ENCODE measurements at places on chromosomes 12 and 14.

DNA sequence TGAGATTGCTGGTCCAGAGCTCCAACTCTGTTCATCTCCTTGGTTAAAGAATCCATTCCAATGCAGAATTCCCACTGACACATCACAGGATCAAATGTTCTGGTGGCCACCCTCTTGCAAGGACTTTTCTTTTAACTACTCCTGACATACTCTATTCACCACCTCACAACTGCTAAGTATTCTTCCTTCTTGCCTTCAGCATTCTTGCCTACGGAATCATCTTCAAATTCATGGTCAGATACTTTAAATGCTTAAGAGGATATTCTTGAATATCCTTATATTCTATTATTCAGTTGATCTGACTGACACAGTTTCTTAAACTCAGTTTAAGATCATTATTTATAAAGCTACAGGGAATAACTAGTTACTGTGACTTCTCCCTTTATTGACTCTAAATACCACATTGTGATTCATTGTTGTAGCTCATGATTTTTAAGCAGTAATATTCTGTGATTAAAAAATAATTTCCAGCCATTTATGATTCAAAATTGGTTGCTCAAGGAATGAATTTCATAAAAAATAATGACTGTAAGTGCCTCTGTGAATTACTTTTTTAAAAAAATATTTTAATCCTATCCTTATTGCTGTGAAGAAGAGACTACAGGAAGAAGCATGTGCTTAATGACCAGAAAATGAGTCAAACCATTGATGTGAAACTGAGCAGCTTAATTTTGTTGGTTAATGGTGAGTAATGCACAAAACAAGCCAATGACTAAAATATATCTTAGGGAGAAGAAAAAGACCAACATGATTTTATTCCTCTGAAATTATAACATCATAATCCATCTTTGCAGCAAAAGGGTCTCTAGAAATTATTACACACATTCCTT, 207.1 kb downstream of the PIK3C2G start:
- DNase-seq = no peak

GRCh38 chr12:131011165-131012079, 57.7 kb downstream of the ADGRD1 start:
- no peak for DNase-seq

GRCh38 chr12:45415393-45415817, 199.5 kb downstream of the ANO6 start:
- no peak for DNase-seq

- DNase-seq = no peak
Observed at GRCh38 chr12:19970821-19971220, 397.5 kb upstream of the PDE3A start.

DNA sequence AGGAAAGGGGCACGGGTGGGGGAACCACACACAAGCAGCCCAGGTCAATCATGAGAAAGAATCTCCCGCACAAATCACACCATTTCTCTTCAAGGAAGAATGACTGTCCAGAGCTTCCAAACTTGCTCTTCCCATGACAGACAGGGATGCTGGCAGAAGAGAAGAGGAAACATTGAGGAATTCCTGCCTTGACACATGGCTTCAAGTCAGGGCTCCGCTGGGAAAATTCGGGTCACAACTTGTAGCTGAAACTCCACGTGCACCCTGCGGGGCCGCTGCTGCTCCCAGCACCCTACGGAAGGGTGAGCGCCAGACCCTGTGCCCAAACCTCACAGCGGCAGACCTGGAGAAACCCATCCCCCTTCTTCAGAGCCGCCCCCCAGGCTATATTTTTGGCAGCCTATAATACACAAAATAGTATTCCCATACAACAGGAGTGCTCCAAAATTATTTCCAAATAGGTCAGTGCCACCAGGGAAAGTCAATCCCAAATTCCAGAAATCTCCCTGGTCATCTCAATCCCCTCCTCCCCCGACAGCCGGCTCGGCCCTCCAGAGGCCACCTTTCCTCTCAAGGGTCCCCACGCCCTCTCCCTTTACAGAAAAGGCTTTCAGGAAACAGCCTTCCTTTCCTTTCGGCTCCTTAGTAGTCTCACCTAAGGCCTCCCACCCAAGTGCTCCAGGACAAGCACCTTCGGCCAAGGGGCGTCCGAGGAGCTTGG, 1.3 kb downstream of the TMEM132D start:
- DNase-seq = no peak

DNA sequence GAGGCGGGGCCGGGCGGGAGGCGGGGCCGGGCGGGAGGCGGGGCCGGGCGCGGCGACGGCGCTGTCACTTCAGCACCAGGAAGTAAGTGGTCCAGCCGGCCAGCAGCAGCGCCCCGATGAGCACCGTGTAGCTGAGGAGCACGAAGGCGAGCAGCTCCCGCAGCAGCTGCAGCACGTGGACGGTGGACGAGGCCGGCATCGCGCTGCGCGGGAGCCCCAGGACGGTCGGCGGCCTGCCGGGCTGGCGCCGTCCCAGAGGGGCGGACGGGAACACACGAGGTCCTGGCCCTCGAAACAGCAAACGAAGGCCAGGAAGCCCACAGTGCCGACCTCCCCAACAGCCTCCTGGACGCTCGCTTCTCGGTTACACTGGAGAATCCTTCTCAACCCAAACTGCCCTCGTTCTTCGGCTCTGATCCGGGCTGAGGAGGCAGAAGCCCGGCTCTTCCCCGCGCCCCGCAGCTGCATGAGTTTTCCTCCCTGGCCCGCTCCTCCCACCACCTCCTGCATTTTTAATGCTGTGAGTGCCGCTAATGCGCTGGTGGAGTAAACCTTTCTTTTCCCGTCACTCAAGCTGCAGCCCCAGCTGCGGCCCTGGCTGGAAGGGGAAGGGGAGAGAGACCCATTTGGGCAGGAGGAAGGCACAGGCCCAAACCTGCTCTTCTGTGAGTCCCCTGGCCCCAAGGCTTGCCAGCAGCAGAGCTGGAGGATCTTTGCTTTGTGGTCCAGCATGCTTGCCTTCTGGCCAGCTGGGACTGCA, 694 bp upstream of the DIABLO start:
- DNase-seq = no peak

DNA sequence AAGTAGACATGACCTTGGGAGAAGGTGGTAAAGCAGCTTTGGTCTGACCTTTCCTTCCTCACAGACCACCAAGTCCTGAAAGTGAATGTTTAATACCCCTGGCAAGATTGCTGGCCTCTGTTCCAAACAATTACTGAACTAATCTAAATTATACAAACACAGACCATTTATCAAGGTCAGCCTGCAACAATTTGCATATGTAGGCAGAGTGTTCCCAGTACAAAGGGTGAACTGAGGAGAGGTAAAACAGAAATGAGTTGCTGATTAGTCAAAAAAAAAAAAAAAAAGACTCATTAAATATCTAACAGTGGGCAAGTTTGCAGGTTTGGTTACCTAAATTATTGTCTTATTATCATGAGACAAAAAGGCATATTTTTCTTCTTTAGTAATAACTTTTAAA, 506.5 kb downstream of the TMEM117 start:
- DNase-seq = no peak

- no peak for DNase-seq
Observed at GRCh38 chr12:17456486-17456885, 633.5 kb downstream of the RERGL start.

DNA sequence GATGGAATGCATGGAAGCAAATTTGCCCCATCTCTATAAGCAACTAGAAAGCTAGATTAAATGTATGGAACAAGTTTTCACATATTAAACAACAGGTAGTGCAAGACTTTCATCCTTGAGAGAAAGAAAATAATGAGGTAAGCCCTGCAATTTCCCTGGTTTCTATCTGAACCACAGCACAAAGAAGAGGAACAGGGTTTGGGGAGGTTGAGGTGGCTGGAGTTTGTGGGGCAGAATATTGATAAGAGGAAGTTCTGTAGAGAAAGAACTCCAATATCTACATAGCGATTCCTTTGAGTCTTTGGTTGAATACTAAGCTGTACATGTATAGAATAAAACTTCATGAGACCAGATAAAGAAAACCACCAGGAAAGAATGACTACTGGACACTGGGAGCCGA, 96.3 kb upstream of the CCND2 start:
- no peak for DNase-seq

DNA sequence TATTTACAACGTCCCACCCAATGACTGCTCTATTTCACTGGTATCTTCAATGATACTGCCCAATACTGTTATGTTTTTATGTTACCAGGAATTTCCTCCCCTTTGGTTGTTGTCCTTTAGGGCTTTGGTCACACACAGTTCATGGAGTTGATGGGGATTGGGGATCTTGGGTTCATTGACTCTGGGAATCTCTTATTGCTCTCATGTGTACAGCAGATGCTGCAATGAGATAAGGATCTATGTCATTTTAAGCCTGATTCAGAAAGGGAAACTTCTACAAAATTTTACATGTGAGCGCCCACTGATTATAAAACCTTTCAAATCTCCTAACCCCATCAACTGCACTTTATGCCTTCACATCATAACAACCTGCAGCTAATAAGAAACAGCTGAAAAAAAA, 67.2 kb downstream of the FAR2 start:
- DNase-seq = no peak

DNA sequence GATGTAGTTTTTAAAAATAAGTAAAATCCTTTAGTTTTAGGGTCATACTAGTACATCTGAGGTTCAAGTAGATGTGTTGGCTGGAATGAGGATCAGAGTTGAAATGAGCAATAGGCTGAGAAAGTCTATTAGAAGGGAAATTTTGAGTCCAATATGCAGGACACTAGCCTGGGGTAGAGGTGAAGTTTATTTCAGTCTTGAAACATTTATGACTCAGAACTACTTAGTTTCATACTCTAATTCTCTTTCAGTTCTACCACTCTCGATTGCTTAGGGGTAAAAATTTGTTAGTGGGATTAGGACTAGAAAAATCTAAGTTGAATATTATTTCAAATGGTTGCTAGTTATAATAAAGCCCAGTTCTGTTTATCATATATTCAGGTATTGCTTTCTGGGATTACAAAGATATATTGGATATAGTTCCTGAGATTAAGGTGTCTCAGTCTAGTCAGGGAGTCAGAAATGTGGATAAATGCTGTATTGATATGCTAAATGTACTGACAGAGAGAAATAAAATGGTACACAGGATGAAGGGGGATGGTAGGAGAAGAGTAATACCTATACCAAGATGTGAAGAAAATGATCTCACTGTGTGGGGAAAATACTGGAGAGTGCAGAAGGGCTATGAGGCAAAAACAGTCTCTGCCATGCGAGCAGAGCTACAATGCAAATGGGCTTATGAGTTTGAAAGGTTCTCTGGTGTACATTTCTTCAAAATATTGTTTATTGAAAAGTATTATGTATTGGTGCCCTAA, 395.8 kb upstream of the FBXO33 start:
- no peak for DNase-seq

DNA sequence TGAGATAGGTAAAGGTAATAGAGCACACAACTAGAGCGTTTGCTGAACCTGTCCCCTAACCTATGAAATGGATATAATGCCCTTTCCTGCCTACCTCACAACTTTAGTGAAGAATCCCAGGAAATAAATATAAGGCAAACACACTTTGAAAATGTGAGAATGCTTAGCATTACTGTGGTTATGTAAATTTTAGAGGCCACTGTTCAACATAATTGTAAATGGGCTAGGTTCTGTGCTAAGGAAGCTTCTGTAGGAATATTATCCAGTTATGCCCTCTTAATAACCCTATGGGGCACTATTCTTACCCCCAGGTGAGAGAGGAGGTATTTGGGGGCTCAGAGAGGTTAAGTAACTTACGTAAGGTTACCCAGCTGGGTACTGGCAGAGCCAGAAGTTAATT, 92.5 kb upstream of the TMEM233 start:
- DNase-seq = no peak

DNA sequence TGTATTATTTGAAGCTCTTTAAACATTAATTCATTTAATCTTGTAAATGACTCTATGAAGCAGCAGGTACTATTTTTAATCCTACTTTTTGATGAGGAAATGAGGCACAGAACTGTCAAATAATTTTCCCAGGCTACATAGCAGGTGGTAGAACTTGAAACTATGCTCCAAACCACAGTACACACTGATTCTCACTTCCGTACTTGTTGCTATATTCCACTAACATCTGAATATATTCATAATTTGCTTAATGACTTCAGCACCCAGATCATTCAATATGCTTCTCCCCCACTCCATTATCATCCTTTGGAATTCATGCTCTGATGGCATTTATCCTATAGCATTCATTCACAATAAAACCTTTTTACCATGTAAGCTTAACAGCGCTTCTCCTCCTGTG, 4.9 kb downstream of the ERGIC2 start:
- DNase-seq = no peak

DNA sequence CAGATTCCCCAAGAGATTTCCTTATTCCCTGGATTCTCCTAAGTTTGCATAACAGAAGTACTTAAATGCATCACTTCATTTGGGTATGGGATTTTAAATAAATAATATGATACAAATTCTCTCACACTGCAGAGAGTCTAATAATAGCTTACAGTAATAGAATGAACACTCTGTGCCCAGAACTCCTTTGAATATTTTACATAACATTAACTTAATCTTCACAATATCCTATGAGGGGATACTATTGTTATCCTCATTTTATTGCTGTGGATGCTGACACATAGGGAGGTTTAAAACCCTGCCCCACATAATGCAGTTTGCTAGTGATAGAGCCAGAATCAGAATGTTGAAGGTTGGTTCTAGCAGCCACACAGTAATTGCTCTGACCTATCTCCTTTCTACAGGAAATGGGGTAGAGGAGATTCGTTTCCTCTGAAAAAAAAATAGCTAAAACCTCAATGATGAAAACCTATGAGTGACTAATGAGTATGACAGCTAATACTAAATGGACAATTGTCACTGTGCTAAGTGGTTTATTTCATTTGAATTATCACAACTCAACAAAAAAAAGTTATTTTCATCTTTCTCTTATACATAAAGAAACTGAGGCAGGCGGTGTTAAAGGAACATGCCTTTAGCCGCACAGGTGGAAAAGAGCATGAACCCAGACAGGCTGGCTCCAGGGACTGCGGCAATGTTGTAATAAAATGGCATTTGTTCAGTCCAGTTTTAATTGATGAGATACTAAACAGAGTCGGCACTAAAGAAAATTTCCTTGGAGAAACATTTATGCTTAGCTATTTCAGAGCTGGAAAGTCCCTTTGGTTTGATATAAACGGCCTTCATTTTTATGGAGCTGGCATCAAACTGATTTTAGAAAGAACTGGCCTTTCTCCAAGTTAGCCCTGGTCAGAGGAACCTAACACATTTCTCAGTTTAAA, 880.9 kb downstream of the NRXN3 start:
- no peak for DNase-seq

DNA sequence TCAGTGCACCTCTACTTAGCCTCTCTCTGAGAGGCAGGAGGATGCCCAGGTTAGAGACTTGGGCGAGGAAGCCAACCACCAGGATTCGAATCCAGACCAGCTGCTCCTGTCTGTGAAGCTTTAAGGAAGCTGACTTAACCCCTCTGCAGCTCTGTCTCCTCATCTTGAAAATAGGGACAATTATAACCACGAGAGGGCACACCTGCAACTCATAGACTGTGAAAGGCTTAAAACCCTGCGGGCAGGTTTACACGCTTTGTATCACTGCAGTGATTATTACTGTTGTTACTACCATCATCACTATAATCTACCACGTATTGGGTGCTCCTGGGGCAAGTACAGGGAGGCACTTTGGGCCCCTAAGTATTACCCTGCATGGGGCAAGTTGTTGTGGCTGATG, 379.8 kb downstream of the VRK1 start:
- no peak for DNase-seq

GRCh38 chr12:93838193-93838592, 161.0 kb downstream of the CRADD start:
- no peak for DNase-seq

- no peak for DNase-seq
Observed at GRCh38 chr12:96361074-96361473, 39.2 kb downstream of the CDK17 start.

GRCh38 chr14:92386637-92387036, 63.7 kb downstream of the SLC24A4 start:
- no peak for DNase-seq
